ENCODE measurements at places on chromosomes 2 and 18.

GRCh38 chr2:149388120-149388816, 57.9 kb downstream of the LYPD6 start:
- DNase-seq, result no peak

GRCh38 chr2:148342086-148342485, 302.5 kb upstream of the EPC2 start:
- DNase-seq, result no peak

DNA sequence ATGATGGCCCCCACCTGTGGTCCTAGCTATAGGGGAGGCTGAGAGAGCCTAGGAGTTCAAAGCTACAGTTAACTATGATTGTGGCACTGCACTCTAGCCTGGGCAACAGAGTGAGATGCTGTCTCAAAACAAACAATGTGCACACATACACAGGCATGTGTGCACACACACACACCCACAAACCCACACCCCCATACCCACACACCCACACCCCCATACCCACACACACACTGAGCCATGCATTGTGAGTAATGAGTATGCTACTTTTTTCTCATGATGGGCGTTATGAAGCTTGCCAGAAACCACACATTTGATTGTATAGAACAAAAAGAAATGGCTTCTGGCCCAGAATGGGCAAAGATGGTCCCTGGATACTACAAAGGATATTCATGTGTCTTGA, 691.1 kb downstream of the SLC4A3 start:
- DNase-seq, result no peak

- no peak for DNase-seq
Observed at GRCh38 chr18:7303316-7304060, 72.6 kb downstream of the LRRC30 start.

GRCh38 chr2:37489041-37489456, 144.6 kb downstream of the QPCT start:
- no peak for DNase-seq

DNA sequence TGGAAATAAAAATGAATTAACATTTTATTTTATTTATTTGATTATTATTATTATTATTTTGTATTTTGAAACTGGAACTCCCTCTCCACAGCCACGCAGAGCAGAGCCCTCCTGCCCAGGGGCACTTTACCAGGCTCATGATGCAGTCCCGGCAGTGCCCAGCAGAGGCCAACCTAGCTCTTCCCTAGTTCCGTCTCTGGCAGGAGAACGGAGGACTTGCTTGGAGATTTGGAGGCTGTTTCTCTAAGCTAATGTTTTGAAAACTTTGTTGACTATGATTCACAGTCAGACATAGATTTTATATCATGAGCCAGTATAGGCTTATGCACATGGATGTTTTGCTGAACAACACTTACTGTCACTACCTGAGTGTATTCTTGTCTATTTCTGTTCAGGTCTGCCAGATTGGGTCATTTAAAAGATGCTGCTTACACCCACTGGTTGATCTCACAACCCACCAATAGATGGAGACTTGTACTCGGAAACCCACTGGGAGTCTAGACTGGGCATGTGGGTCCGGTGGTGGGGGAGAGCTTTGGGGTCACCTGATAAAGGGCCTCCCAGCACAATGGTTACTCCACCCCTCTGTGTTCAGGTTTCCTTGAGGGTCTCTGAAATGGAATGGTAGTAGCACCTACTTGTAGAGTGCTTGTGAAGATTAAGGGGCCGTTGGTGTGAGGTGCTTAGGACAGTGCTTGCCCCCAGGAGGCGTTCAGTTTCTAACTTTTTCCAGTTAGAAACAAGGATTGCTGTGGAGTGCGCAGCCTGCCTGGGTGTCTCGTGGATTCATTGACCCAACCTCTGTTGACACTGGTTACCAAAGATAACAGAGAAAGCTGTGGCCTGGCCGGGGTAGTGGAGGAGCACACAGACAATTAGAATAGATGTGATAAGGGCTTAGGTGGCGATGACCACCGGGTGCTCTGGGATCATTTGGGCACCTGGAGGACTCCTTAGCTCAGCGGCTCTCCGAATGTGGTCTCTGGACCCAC, 177.3 kb downstream of the HAUS1 start:
- DNase-seq, result peak; percentile 52

DNA sequence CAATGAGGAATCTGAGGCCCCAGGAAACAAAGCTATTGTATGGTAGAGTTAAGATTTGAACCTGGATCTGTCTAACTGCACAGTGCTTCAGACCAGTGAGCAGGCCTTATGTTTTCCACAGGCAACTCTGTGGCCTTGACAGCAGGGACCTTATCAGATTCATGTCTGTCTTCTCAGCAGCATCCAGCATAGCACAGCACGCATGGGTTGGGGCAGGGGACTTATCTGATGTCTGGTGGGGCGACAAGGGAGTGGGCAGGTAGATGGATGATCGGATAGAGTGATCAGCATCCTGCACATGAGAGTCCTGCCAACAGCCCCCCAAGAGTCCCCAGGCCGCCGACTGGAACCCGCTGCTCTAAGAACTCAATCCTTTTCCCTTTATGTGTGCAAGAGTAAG, 28.7 kb upstream of the KCNF1 start:
- no peak for DNase-seq

DNA sequence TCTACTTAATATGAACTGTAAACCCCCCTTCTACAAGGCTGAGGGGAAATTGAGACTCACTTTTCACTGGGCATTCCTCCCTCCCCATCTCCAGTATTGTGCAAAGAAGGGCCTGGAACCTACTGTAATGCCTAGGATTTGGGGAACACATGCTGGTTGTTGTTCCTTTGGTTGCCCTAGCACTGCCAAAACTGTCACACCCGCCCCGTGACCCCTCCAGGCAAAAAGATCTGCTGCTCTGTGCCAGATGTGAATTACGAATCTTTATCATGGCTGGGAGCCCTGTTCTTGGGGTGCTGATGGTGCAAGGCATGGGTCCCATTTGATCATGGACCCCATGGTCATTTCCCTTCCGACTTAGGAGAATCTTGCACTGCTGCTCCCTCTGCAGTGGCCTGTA, 95.4 kb downstream of the CABLES1 start:
- DNase-seq, result no peak

DNA sequence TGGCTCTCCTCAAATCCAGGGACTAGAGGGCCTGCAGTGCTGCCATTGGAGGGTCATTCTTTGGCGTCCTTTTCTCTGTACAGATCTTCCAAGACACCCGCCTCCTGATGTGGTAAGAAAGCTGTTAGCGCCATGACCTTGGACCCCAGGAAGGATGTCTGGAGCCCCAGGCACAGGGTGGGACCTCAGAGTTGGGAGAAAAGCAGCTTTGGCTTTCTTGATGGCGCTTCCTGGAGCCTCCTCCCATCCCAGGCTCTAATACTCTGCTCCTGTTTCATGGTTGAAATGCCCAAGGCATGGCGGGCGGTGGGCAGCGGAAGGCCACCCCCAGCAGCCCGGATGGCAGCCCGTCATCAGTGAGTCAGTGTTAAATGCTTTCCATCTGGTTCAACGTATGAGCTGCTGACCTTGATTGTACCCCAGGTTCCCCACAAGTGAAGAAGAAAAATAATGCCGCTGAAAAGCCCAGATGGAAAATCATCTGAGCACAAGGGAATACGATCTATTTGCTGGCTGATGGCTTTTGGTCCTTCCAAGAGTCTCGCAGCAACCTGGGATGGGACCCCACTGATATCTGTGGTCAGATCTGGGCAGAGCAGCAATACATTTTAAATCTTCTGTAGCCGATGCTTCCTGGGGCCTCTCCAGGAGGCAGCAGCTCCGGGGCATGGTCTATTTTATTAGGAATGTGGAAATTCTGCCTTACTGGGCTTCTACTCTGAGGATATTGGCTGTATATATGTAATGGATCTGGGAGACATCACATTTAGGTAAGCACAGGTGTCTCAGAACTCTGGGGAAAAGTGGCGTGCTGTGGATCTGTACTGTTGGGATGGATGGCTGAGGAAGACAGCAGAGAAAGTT, 15.1 kb downstream of the ACKR3 start:
- DNase-seq, result no peak

DNA sequence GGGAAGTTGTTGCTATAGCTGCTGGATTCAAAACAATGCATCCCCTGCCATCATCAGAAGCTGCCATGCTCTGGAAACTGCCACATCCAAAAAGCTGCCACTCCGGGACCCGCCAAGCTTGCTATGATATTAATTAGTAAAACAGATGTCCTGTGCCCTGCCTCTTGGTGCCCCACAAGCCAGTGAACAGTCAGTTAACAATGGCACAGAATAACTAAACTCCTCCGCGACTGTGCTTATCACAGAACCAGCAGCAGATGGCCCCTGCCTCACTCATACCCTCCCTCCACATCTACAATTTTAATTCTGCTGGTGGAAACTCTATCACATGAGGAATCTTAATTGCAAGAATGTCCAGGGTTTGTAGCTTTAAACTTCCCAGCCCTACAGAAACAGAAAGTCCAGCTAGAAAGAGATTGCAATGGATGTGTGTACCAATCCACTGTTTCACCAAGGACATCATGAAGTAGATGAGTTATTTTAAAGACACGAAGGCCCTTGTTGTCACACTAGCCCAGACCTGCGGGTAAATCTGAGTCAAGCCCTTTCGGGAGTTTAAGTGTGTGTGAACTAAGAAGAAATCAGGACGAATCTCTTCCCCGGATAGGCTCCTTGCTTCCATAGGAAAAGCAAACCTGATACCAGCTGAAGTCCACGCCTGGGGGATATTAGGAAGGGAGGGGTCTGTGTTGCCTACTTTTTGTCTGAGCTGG, 7.4 kb upstream of the ACYP2 start:
- no peak for DNase-seq

DNA sequence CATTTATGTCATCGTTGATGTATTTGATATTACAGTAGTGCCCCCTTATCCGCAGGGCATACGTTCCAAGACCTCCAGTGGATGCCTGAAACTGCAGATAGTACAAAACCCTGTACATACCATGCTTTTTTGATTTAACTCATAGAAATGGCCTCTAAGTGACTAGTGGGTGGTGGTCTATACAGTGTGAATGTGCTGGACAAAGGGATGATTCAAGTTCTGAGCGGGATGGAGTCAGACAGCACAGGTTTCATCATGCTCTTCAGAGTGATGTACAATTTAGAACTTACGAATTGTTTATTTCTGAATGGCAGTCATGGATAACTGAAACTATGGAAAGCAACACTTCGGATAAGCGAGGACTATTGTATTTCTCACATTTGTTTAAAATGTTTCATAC, 473.1 kb upstream of the FANCL start:
- DNase-seq, result no peak

GRCh38 chr2:191009541-191010374, 4.2 kb downstream of the STAT1 start:
- DNase-seq, result no peak

Data from NCI-H1436 (cell line).